ENCODE measurements at places on chromosomes 2 and 18. TPM values are rescaled to one million over a fixed set of nuclear protein-coding genes. Genes with fewer than 3 reads are reported as not detected.

Gene PTRHD1
- total RNA-seq, result 27.4 TPM

Gene TIMM21
- total RNA-seq, result 20.7 TPM

Gene PDE1A
- total RNA-seq, result 1.7 TPM

Gene FHL2
- total RNA-seq, result 346 TPM

Gene PRKAG3
- total RNA-seq, result not detected

Gene DPY30
- 43.8 TPM for total RNA-seq

Gene SIX2
- under 0.01 TPM for total RNA-seq

Gene ST6GAL2
- 5.2 TPM for total RNA-seq

Gene METTL5
- 51.8 TPM for total RNA-seq

Gene XDH
- total RNA-seq, result 0.32 TPM

Gene NAT8
- not detected for total RNA-seq

Gene ABCG8
- total RNA-seq, result not detected

Gene CAPN14
- under 0.01 TPM for total RNA-seq
